CD4-positive, alpha-beta T cell treated with Interleukin-1 beta for 1 hour (primary cell): ENCODE measurements at places on chromosomes 13 and 19.

GRCh38 chr13:104750377-104750776 is 1684.2 kb upstream of the SLC10A2 start:
- no peak for DNase-seq

DNA sequence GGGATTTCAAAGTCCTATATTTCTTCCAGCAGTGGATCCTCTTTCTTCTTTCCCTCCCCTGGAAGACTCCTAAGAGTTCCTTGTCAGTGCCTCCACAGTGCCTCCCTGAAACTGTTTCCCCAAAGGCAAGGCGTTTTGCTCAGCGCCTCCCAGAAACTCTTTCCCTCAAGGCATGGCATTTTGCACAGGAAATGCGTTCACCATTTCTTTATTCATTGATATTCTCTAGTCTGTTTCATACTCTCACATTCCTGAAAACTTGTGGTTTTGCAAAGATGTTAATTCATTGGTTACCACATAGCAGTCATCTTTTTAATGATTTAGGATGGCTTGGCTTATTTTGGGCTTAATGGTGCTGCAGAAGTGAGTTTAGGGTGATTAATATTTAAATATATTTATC is 177.3 kb upstream of the SLC10A2 start:
- DNase-seq, result no peak

DNA sequence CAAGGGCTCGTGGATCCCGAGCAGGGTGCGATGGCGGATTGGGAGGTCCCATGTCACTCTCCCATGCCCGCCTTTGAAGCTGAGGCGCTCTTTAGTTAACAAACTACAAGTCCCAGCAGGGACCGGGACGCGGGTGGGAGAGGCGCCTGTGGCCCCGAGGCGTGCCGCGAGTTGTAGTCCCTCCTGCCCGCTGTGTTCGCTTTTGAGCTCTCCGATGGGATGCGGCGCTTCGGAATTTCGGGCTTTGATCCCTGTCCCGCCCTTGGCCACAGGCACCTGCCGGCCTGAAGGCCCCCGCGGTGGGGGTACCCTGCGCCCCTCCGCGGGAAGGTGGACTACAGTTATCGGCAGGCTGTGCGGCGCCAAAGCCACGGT is 11.0 kb downstream of the CYTH2 start:
- peak; percentile 54 for DNase-seq

DNA sequence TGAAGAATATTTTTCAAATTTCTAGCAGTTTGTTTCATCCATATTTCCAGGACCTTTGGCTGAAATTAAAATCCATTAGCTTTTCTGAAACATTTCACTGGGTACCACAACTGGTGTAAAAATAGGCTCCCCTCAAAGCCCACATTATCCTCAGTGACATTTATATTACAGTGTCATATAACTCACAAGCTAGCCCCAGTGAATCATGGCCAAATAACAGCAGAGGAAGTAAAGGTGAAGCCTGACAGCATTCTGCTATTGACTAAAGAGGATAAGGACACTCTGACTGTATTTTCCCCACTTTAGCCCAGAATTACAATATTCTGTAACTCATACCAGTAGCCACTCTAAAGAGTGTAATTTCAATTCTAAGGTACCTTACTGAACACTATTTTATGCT is 21.9 kb downstream of the KCTD12 start:
- no peak for DNase-seq

- no peak for DNase-seq
These were observed 470 bp upstream of the GRTP1 start for GRCh38 chr13:113364311-113364889.

DNA sequence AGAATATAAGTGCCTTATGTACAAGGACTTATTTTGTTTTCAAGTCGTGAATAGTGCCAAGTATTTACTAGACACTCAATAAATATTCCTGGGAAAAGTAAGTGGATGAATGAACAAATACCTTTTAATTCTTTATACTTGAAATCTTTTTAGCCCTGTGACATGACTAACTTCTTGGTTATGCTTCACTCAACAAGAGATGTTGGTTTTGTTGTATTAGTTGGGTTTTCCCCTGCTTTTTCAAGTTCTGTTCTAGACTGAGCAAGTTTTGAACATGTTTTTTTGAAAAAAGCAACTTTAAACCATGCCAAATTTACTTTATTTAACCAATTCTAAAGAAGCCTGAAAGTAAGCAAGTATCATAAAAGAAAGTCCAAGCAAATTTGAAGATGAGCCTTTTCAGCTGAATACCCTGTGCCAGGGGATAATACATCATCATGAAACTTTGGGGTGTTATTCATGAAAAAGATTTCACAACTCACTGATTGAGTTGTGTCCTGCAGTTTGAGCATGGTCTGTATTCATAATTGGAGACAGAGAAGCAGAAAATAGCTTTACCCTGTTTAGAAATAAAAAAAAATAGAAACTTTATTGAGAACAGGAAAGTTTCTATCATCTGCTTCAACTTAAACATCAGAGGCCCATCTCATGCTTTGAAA is 11.1 kb downstream of the LMO7 start:
- no peak for DNase-seq

- no peak for DNase-seq
These were observed 283.4 kb downstream of the DACH1 start for GRCh38 chr13:71583581-71583980.

DNA sequence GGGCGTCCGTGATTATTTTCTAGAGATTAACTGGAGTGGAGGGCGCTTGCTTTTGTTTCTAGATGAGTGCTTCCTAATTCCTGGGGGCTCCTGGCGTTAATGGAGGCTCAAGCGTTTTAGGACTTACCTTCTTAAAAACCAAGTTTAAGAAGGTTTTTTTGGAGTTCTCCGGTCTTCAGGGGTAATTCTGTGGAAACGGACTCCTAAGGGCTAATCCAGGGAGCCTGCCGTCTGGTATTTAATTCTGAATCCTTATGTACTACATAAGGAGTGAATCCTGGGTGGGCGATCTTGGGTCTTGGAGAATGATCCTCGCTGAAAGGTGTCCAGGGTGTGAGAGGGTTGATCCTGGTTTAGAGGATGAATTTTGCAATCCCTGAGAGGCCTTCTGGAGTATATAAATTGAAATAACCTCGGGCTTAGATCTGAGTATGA is 357 bp downstream of the RPS11 start:
- DNase-seq, result no peak

GRCh38 chr19:1379126-1379905 is 4.4 kb upstream of the NDUFS7 start:
- DNase-seq, result no peak

DNA sequence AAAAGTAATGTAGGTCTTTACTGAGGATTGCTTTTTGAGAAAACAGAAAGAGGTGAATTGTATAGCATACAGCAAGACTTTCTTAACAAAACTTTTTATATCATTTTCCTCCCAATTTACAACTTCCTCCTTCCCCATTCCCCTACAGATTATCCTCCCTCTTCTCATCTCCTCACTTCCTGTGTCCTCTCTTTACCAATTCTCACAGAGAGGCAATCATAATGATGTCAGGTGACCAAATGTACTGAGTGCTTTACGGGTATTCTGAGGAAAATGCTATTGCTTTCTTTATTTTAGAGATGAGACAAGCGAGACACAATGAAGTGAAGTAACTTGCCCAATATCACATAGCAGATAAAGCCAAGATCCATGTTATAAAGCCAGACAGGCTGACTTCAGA is 1.7 kb upstream of the MTMR6 start:
- no peak for DNase-seq

DNA sequence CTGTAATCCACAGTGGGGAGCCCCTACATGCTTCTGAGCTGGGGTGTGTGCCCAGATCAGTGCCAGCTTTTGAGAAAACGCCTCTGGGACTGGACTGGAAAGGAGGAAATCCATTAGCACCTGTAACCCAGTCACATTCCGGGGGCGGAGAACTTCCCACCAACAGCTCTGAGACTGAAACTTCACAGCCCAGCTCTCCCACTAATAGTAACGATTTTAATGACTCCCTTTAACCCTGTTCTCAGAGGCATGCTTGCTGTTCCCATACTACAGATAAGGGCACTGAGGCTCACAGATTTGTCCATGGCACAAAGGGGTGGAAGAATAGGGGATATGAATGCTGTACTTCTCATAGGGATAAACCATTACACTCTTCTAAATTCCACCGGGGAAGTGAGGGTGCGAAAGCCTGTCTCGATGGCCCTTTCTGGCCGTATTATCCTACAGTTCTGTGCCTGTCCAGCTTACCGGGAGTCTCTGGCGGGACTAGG is 851 bp downstream of the FBXO46 start:
- DNase-seq, result no peak

- no peak for DNase-seq
These were observed 753 bp downstream of the ZNF235 start for GRCh38 chr19:44303976-44304568.

- no peak for DNase-seq
These were observed 4.2 kb downstream of the DPP9 start for GRCh38 chr19:4719499-4719866.
